ENCODE measurements at places on chromosomes 3 and 15.

DNA sequence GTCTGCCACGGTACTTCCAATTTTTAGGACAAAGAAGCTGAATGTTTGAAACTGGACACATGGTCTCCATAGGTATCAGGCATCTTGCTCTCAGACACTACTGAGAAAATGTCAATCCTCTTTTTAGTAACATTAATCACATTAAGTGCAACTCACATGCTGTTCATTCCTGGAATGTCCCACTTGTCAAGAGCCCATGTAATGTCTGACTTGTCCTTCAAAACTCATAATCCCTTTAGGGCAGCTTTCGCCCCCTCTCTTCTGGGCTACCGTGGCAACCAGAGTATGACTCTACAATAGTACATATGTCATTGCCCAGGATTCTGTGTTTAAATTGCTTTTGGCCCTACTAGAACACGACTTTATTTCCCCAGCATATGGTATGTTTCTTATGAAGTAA is 12.3 kb downstream of the NUDT16 start:
- no peak for DNase-seq

- no peak for DNase-seq
These were observed 13.3 kb downstream of the RPSA start for GRCh38 chr3:39419742-39420315.

GRCh38 chr15:39555885-39556284 is 25.0 kb upstream of the THBS1 start:
- DNase-seq = no peak

GRCh38 chr3:185328324-185329004 is 34.5 kb upstream of the MAP3K13 start:
- peak; percentile 86 for DNase-seq

DNA sequence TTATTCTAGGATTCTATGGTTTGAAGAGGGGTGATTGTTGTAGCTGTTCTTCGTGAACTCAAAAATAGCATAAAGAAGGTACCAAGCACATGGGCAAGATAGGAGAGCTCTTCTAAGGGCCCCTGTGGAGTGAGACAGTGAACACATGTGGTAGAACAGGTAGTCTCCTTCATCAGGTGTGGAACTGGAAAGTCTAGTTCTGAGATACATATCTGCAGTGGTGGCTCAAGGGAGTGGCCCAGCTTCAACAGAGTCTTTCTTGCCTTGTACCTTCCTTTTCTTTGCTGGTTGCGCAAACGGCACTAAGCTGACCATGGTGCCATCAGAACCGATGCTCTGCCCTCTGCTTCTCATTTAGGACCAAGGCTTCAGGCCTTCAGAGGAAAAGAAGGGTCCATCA is 65.2 kb downstream of the CERS3 start:
- DNase-seq = no peak

- DNase-seq = no peak
These were observed 263.9 kb upstream of the TGFBR2 start for GRCh38 chr3:30342318-30343060.

DNA sequence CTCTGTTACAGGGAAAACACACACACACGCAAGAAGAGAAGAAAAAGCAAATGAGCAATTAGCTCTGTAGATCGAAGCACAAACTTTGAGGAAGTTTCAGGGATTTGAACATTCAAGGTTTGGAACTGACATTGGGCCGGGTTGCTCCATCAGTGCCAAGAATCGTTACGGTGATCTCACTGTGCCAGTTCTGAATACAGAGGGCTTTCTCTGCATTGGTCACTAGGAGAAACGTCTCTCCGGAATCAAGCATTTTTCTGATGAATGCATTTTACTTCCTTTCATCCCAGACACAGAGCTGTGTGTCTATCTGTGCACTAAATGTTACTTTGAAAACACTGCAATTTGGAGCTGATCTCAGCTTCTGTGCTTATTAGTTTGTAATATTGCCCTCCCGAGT is 11.2 kb downstream of the HRH1 start:
- no peak for DNase-seq

GRCh38 chr3:56363720-56364119 is 104.5 kb downstream of the ERC2 start:
- no peak for DNase-seq

DNA sequence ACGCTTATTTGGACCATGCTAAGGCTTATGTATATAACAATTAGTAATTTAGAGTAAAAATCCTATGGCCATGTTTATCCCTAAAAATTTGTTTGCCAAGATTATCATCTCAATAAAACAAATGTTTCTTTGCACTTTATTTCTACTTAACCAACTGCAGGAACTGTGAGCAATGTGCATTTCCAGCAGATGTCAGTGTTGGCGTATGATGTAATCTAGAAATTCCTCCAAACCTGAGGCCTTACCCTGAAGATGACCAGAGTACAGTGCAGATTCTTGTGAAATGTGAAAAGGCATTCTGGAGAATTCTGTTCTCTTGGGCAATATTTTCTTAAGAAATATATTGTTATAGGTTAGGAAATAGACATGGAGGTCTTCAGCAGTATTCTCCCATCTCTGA is 205.9 kb downstream of the MBNL1 start:
- DNase-seq = peak; percentile 51

GRCh38 chr3:325495-325894 is 128.9 kb downstream of the CHL1 start:
- DNase-seq = no peak

- no peak for DNase-seq
These were observed 75.2 kb downstream of the CHSY1 start for GRCh38 chr15:101176625-101177024.

All from mucosa of descending colon (tissue), 3 donors.